DMS79 (cell line): ENCODE measurements at places on chromosomes 16 and 17.

- no peak for DNase-seq
Measured at GRCh38 chr17:64983708-64984107, 64.4 kb upstream of the LRRC37A3 start.

GRCh38 chr17:537133-537532, 177.5 kb downstream of the VPS53 start:
- DNase-seq: no peak

GRCh38 chr17:34361478-34362061, 1.5 kb downstream of the CCL1 start:
- DNase-seq: peak; percentile 96

DNA sequence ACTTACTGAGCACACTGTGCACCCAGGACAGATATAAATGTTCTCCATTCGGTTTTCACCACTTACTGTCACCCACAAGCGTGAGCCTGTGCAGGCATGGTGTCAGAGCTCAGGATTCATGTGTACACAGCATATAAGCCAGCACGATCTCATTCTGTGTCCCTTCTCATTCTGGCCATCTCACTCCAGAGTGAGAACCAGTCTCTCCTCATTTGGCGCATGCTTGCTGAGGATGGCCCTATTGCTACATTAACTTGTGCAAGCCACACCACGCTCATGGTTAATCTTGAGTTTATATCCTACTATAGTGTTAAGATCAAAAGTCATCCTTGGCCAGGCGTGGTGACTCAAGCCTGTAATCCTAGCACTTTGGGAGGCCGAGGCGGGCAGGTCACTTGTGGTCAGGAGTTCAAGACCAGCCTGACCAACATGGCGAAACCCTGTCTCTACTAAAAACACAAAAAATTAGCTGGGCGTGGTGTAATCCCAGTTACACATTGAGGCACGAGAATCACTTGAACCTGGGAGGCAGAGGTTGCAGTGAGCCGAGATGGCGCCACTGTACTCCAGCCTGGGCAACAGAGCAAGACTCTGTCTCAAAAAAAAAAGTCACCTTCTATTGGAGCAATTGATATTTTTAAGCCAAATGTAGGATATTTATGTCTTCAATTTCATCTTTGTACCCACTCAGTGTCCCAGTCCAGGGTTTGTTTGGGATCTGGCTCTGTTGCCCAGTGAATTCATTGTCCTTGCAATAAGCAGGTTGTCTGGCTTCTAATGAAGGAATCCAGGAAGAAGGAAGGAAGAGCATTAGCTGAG, 20.9 kb downstream of the SOCS1 start:
- no peak for DNase-seq

DNA sequence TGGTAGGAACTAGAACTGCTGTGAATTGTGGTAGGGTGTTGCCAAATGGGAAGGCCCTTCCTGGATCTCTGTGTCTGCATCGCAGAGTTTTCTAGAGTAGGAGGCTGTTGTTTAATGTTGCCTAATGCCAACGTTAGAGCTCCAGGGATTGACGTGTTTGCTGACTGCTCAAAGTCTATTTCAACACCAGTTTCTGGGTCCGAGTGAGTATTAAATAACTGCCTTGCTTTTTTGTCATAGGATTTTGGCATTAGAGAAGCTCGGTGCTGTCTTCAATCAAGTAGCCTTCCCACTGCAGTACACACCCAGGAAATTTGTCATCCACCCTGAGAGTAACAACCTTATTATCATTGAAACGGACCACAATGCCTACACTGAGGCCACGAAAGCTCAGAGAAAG, 40.0 kb downstream of the SF3B3 start:
- DNase-seq: no peak

DNA sequence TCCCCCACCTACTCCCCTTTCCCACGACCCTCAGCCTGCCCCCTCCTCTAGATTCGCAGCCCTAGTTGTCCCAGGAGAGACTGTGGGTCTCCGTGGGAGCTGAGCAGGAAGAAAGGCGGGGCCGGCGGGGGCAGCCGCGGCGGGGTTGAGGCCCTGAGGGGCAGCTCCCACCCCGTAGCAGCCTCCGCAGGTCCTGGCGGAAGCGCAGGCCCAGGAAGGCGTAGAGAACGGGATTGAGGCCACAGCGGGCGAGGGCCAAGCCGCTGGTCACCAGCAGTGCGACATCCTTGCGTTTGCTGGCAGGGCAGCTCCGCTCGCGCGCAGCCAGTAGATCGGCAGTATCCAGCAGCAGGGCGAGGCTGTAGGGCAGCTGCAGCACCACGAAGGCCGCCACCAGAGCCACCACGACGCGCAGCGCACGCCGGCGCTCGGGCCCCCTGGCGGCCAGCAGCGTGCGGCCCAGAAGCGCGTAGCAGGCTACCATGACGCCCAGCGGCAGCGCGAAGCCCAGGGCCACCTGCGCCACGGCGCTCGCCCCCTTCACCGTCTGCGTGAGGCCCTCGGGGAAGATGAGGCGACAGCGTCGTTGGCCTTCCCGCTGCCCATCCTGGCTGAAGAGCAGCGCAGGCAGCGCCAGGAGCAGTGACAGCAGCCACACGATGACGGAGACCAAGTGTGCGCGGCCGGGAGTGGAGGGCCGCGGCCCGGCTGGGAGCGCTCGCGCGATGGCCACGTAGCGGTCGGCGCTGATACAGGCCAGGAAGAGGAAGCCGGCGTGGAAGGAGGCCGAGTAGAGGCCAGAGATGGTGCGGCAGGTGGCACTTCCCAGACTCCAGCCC, 1.9 kb downstream of the CCR10 start:
- peak; percentile 43 for DNase-seq
